ENCODE measurements at places on chromosomes 12 and 14. TPM values are rescaled to one million over a fixed set of nuclear protein-coding genes. Genes with fewer than 3 reads are reported as not detected.
A peak's percentile ranks its signal among the peaks of the same experiment; 100 is the strongest.

PPP1R36 gene
- 2.1 TPM for total RNA-seq

MRPL42 gene
- total RNA-seq: 34.6 TPM

TMPRSS12 gene
- total RNA-seq: not detected

LMNTD1 gene
- total RNA-seq: not detected

TPH2 gene
- 0.10 TPM for total RNA-seq

RFX4 gene
- total RNA-seq: not detected

LRTM2 gene
- not detected for total RNA-seq

SMIM41 gene
- total RNA-seq: not detected

TEAD4 gene
- total RNA-seq: 120 TPM

TBX3 gene
- total RNA-seq: 0.41 TPM

HCAR1 gene
- total RNA-seq: 0.13 TPM

- H3K27me3 ChIP-seq: peaks cover 31% of the 10 kb centered on the region
- H3K27ac ChIP-seq: peak overlapping the region; percentile 92
Measured at GRCh38 chr12:57519796-57520052, 590 bp downstream of the DDIT3 start.

- no peaks in the 10 kb centered on the region for H3K4me1 ChIP-seq
- H3K27ac ChIP-seq: no peak overlapping the region
- H3K36me3 ChIP-seq: no peaks in the 10 kb centered on the region
- H3K4me3 ChIP-seq: no peak overlapping the region
- DNase-seq: no peak
Measured at GRCh38 chr14:52825085-52825484, 33.7 kb upstream of the GNPNAT1 start.

- H3K4me1 ChIP-seq: peaks cover 7% of the 10 kb centered on the region
- no peak overlapping the region for H3K27ac ChIP-seq
- peaks cover 19% of the 10 kb centered on the region for H3K27me3 ChIP-seq
- no peak overlapping the region for H3K4me3 ChIP-seq
Measured at GRCh38 chr14:104871145-104871655, 6.1 kb downstream of the CEP170B start.

DNA sequence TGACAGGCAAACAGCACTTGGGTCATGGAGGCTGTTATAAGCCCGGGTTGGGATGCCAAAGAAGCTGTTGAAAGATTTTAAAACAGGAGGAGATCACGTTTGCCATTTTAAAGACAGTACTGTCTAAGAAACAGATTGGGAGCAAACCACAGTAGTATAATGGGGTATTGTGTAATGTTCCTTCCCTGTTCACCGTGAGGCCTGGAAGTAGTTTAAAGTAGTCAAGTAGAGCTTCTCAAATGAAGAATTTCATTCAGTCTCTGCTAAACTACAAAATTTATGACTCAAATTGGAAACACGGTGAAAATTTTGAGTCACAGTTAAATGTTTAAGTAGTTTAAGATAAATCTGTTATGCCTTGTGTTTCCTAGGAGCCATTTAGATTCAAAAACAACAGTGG lies 35.8 kb downstream of the ATP2A2 start:
- no peak overlapping the region for H3K4me3 ChIP-seq
- H3K27me3 ChIP-seq: peaks cover 2% of the 10 kb centered on the region
- no peak for DNase-seq
- H3K4me1 ChIP-seq: peaks cover 27% of the 10 kb centered on the region
- peak overlapping the region; percentile 91 for H3K27ac ChIP-seq

- H3K27ac ChIP-seq: no peak overlapping the region
- no peaks in the 10 kb centered on the region for H3K36me3 ChIP-seq
- no peak overlapping the region for H3K4me3 ChIP-seq
- H3K4me1 ChIP-seq: no peaks in the 10 kb centered on the region
Measured at GRCh38 chr12:122813310-122813713, 21.9 kb upstream of the HIP1R start.

DNA sequence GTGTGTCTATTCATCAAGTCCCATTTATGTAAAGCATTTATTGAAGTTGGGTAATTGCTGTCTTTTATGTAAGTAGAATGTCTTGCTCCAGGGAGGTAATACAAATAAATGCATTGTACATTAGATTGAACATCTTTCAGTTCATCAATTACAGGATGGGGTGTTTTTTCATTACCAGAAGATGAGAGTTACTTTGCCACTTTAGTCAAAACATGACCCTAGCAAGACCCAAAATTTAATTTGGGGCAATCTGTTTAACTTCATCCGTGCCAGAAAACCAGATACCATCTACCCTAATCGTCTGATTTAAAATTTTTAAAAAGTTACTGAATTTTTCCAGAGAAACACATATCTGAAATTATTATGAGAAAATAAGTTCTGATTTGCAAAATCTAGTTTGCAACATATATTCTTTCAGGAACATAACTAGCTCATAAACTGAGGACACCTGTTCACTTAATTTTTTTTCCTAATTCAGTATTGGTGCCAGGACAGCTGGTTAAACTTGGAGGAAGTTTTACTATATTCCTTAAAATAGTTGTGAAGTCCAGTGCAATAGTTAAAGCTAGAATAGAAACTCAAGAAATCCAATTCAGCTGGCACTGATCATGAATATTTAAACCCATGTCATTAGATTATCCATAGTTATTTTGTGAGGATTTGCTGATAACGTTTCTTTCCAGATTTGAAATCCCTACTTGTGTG lies 114.5 kb downstream of the SRGAP1 start:
- no peaks in the 10 kb centered on the region for H3K27me3 ChIP-seq
- peaks cover 19% of the 10 kb centered on the region for H3K4me1 ChIP-seq
- H3K4me3 ChIP-seq: no peak overlapping the region
- no peaks in the 10 kb centered on the region for H3K36me3 ChIP-seq

DNA sequence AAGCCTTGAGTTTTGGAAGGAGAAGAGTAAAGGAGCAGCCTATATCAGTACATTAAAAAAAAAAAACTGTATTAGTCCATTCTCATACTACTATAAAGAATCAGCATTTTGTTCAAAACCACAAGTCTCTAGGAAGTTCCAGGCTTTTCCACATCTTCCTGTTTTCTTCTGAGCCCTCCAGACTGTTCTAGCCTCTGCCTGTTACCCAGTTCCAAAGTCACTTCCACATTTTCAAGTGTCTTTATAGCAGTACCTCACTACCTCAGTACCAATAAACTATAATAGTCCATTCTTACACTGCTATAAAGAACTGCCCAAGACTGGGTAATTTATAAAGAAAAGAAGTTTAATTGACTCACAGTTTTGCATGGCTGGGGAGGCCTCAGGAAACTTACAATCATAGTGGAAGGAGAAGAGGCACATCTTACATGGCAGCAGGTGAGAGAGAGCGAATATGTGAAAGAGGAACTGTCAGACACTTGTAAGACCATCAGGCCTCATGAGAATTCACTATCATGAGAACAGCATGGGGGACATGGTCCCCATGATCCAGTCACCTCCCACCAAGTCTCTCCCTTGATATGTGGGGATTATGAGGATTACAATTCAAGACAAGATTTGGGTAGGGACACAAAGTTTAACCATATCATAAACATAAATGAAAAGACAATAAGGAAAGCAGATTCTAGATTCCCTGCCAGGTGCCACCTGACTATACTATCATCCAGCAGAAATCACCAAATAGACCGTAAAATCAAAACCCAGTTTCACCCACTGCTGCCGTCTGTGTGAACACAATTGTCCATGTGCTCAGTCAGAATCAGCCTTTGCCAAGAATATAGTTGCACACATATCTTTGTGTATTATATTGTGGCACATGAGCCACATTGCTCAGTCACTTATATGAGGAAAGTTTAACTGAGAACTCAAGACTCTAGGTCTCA lies 27.8 kb downstream of the TOGARAM1 start:
- no peak for DNase-seq
- no peaks in the 10 kb centered on the region for H3K36me3 ChIP-seq
- no peak overlapping the region for H3K27ac ChIP-seq
- no peaks in the 10 kb centered on the region for H3K27me3 ChIP-seq
- peaks cover 6% of the 10 kb centered on the region for H3K4me1 ChIP-seq

- peaks cover 19% of the 10 kb centered on the region for H3K4me1 ChIP-seq
- peak overlapping the region; percentile 91 for H3K4me3 ChIP-seq
- H3K27me3 ChIP-seq: peaks cover 14% of the 10 kb centered on the region
- DNase-seq: no peak
- peaks cover 13% of the 10 kb centered on the region for H3K36me3 ChIP-seq
- H3K27ac ChIP-seq: peak overlapping the region; percentile 70
Measured at GRCh38 chr12:2692080-2692479, 102.7 kb upstream of the FKBP4 start.

DNA sequence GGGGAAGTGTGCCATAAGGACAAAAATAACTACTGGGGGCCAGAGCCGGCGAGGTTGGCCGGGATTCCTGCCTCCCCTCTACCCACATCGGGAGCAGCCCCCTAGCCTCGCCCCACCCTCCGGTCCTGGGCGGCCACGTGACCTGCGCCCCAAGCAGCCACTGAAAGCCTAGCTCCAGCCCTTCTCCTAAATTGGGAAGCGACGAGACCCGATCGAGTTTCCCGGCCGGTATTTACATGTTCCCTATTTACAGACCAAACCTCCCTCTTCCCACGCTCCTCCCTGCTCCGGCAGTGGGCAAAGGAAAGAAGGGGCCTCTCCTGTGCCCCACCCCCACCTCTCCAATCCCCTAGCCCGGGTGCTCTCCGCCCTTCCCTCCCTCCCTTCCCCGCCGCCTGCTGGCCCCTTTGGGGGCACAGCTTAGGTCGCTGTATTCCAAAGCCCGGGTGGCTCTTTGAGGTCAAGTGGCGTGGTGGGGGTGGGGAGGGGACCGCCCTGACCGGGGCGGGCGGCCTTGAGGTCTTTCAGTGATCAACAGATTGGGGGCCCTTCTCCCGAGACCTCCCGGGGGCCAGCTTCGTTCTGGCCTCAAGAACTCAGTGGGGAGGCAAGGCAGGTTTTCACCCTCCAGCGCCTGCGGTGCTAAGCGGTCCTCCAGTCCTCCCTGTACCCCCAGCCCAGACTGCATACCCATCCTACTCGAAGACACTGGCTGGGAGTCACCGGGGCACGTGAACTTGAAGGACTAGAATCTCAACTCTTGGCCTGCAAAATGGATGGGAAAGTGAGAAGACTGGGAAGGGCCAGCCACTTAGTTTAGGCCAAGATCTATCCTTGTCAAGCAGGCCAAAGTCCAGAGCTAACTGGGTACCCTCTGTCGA lies 6.3 kb upstream of the CTDSP2 start:
- peak; percentile 47 for DNase-seq
- peaks cover 5% of the 10 kb centered on the region for H3K36me3 ChIP-seq
- peak overlapping the region; percentile 28 for H3K4me3 ChIP-seq
- H3K27me3 ChIP-seq: peaks cover 29% of the 10 kb centered on the region
- peaks cover 38% of the 10 kb centered on the region for H3K4me1 ChIP-seq
- H3K27ac ChIP-seq: no peak overlapping the region

DNA sequence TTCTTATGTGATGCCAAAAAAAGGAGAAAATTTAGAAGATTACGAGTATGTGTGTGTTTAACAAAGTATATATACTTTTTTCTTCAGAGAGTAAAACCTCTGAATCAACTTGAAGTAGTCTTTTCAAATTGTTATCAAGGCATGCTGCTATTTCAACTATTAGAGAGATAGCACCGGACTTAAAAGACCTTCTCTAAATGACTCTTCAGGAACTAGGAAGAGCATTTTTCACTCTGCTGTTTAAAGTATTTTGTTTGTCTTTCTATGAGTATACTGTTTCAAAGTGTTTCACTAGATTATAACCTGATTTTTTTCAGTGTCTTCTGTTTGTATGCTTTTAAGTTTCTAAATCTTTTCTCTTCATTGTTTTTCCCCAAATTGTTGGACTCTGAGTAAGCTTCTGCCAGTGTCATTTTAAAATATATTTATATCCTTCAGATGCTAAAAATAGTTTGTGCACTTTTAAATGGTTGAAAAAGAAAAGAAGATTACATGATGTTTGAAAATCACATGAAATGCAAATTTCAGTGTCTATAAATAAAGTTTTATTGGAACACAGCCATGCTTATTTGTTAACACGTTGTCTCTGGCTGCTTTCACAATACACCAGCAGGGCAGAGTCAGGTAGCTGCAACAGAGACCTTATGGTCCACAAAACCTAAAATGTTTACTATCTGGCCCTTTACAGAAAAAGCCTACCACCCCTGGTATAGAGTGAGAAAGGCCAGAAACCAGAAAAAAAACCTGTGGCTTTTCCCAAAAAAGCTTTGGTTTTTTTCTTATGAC lies 21.3 kb downstream of the CRADD start:
- H3K27ac ChIP-seq: no peak overlapping the region
- no peaks in the 10 kb centered on the region for H3K4me1 ChIP-seq
- no peaks in the 10 kb centered on the region for H3K27me3 ChIP-seq
- H3K36me3 ChIP-seq: no peaks in the 10 kb centered on the region

DNA sequence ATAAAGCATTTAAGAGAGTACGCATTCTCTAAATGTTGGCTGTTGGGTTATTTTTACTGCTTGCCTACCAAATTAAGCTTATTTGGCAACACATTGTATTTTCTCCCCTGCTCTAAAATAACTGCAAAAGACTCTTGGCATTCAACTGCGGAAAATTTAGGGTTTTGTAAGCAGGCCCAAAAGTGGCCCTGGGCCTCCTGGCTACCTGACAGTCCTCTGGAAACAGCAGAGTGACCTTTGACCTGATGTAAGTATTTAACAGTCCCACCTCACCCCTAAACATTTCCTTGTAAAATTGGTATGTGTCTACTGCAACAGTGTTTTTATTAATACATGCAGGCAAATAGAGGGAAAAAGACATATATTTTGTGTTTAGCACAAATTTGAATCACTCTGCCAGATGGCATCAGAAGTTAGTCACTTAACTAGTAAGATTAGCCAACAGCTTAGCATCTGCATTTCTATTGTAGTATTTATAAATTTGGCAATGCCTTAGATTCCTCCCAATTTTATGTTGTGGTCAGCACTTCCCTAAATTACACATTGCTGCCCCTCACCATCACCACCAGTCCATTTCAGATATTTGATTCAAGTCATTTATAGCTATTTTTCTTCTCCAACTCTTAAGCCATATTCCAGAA lies 11.2 kb downstream of the LLPH start:
- peaks cover 8% of the 10 kb centered on the region for H3K4me1 ChIP-seq
- no peak overlapping the region for H3K27ac ChIP-seq
- no peak overlapping the region for H3K4me3 ChIP-seq
- DNase-seq: no peak
- H3K36me3 ChIP-seq: peaks cover 3% of the 10 kb centered on the region

DNA sequence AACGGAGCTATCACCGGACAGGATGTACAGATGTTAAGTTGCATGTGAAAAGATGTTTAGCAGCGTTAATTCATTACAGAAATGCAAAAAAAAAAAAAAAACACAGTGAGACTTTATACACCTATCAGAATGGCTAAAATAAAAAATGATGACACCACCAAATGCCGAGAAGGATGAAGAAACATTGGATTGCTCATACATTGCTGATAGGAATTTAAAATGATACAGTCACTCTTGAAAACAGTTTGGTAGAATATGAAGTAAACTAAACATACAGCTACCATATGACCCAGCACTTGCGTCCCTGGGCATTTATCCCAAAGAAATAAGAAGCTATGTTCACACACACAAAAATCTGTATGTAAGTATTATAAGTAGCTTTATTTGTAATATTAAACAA lies 574.1 kb downstream of the SLC16A7 start:
- no peaks in the 10 kb centered on the region for H3K36me3 ChIP-seq
- H3K27ac ChIP-seq: no peak overlapping the region
- no peak overlapping the region for H3K4me3 ChIP-seq
- DNase-seq: no peak
- H3K4me1 ChIP-seq: no peaks in the 10 kb centered on the region
- H3K27me3 ChIP-seq: no peaks in the 10 kb centered on the region
